Stimulated activated CD8-positive, alpha-beta memory T cell treated with anti-CD3 and anti-CD28 coated beads, Interleukin-4, amount 100 ng/mL, for 1 hour (primary cell): ENCODE measurements at places on chromosomes 16 and 17.

DNA sequence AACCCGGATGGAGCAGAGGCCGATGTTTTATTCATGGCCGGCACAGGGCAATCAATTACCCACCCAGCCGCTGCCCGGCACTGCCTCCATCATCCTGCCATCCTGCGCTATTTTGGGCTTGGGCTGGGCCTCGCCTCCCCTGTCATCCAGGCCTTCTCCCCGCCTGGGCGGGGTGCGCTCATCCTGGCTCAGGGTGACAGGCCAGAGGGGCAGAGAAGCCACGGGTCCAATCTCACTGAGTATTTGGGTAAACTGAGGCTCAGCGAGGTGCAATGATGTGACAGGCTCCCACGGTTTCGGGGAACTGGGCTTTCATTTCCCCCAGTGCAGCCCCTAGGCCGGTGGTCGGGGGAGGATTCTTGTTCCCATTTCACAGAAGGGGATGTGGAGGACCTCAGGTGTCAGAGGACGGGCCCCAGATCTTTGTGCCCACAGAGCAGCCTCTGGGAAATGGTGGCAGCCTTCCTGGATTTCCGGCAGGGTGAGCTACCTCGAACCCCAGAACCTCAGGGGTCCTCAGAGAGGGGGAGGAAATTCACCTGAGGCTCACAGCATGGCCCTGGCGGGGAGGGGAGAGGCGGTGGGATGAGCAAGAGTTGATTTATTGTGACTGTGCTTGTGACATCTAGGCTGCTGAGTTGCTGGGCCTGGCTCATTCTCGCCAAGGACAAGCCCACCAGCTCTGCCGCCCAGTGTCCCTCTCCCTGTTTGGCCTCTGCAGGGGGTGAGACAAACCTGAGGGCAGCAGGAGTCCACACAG is 23.8 kb upstream of the KCNJ12 start:
- no peak for DNase-seq

- no peak for DNase-seq
These were observed 17.0 kb upstream of the NAGS start for GRCh38 chr17:43987131-43988021.

GRCh38 chr16:13873835-13874438 is 46.0 kb upstream of the ERCC4 start:
- no peak for DNase-seq

GRCh38 chr16:89722392-89723278 is 1.3 kb downstream of the ZNF276 start:
- peak; percentile 45 for DNase-seq

DNA sequence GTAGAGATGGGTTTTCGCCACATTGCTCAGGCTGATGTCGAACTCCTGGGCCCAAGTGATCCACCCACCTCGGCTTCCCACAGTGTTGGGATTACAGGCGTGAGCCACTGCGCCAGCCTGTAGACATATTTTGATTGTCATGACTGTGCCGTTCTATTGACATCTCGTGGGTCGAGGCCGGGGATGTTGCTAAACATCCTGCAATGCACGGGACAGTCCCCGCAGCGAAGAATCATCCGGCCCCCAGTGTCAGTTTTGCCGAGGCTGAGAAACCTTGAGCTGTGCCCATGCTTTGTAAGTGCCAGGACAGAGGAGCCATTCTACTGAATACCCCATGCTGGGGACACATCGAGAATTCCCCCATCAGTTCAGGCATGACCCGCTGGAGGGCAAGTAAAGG is 69.1 kb upstream of the GSE1 start:
- no peak for DNase-seq

- no peak for DNase-seq
These were observed 114.5 kb upstream of the MAF start for GRCh38 chr16:79715061-79715460.

- no peak for DNase-seq
These were observed 22.0 kb downstream of the ABCC1 start for GRCh38 chr16:15971440-15971815.

GRCh38 chr17:7405350-7406234 is 1.7 kb upstream of the TMEM256 start:
- no peak for DNase-seq

- no peak for DNase-seq
These were observed 8.1 kb downstream of the RSL1D1 start for GRCh38 chr16:11843206-11843605.

DNA sequence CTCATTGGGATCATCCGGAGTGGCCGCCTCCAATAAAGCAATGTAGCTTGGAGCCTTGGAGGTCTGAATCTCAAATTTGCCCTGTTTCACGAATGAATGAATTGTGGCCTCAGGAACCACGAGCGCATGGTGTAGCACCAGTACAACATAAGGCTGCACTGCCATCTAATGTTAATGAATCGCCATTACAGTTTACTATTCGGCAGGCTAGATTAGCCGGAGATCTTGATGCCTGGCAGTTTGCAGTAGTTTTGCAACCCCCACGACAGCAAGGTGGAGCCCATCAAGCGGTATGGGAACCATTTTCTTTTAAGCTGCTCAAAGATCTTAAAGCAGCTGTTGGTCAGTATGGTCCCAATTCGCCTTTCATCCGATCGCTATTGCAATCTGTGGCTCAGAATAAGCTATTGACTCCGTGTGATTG is 18.8 kb downstream of the ALOX15B start:
- no peak for DNase-seq

- DNase-seq: no peak
These were observed 133.6 kb upstream of the CRHR1 start for GRCh38 chr17:45650561-45650960.

DNA sequence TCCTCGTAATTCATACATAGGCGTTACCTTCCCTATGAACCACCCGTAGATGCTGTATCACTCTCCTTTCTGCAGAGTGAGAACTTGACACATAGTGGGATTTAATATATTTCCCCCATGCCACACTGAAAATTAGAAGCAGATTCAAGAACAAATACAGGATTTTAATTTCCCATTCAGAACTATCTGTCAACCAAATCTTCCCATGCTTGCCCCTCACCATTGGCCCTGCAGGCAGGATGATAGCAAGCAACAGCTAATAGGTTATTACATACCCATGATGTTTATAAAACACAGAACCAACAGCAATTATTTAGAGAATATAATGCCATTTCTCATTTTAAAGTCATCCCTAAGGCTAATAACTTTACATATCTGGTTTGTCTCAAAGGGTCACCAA is 55.0 kb upstream of the GNAO1 start:
- DNase-seq: no peak

DNA sequence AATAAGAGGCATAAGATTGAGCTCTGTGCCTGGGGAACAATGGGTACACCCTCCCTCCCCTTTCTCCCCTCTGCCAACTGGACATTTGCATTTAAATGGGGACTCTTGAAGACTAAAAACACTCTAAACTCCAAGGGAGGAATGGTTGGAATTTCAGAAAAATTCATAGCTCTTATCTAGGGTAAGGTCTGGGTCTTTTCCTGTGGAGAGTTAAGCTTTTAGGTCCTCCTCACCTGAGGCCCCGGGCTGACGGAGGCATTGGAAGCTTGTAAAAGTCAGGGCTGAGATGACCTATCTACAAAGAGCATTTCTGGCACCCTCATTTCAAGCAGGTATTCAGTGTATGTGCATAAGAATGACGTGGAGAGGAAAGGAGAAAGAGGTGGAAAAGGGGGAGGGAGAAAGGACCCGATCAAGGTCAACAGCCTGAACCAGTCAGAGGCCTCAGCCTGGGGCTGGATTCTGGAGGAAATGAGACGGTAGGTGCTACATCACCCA is 78.0 kb downstream of the RAP1GAP2 start:
- DNase-seq: no peak

DNA sequence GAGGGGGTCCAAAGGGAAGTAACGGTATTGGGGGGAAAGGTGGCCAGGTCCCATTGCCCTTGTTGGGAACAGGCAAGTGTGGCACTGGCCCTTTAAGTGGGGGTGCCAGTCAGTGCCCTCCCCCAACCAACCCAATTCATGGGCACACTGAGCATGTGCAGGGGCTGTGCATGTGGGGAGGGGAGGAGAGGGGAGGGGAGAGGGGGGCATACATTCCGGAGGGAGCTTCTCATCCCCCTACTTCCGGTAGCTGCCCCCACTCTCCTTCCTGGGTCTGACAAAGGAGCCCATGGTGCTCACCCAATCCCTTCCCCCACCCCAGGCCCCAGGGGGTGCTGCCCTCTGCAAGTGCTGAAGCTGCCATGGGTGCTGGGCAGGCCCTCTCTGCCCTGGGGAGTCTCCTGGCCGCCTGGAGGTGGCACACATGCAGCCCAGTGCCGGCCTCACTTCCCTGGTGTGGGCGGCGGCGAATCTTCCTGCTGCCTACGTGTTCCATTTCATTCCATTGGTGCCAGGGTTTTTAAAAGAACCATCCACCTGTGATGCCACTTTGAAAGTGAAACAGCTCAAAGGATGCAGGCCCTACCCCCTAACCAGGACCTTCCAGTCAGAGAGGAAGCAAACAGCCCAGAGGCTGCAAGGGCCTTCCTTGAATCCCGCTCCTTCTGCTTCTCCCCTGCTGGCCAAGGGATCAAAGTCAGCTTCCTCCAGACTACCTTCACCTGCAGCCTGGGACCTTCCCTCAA is 11.0 kb downstream of the HEXIM2 start:
- DNase-seq: no peak

GRCh38 chr17:49624896-49625295 is 49.2 kb downstream of the NXPH3 start:
- no peak for DNase-seq

GRCh38 chr16:50659806-50660205 is 21.3 kb downstream of the SNX20 start:
- no peak for DNase-seq

DNA sequence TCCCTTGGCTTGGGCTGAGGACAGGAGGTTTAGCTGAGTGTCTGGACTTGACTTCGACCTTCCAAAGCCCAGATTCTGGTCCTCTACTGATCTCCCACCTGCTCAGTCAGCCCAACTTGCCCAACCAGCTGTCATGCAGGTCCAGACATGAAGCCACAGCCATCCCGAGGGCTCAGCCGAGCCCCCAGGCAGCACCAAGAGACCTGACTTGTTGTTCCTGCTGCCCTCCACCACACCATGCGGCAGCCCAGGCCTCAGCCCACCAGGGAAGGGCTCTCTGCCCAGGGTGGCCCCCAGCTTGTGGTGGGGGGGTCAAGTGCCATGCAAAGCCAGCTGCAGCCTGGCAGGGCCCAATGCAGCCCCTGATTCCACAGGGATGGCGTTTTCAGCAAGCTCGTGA is 17.2 kb upstream of the CACNG4 start:
- DNase-seq: no peak

GRCh38 chr17:47915776-47916398 is 19.9 kb downstream of the SP2 start:
- no peak for DNase-seq

DNA sequence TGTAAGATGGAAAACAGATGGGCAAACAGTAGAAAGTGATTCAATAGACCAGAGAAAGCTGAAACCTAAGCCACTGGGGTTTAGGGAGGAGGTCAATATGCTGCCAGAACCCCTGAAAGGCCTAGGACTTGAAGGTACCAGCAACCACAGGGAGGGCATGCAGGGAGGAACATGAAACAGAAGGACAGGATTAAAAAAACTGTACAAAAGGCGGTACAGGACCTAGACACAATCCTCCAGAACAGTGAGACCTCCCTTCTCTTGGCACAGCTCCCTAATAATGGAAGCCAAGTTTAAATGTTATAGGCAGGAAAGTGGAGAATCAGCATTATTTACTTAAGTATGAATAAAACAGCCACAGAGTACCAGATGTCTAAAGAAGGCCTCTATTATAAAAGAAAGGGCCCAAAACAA is 105.5 kb downstream of the SPAG9 start:
- no peak for DNase-seq
